Uterus (tissue), 4 donors: ENCODE measurements at places on chromosomes 12 and 14.

GRCh38 chr12:111386885-111387284, 18.0 kb upstream of the PHETA1 start:
- DNase-seq, result no peak

DNA sequence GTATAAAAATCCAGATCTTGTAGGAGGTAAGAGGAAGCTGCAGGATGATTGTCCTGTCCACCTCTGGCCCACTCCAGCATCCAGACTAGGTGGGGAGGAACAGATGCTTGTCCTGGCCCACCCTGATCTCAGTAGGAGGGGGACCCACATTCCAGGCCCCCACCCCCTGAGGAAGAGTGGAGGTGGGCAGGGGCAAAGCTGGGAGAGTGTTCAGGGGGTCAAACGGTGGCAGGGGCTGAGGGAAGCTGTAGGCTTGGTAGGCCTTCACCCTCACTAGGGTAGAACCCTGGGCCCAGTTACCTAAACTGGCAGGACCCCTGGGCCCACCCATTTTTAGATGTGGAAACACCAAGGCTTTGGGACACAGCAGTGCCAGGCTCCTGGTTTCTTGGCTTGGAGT, 4.1 kb downstream of the SLC48A1 start:
- no peak for DNase-seq

GRCh38 chr12:12872139-12872933, 19.0 kb upstream of the GPRC5A start:
- no peak for DNase-seq

DNA sequence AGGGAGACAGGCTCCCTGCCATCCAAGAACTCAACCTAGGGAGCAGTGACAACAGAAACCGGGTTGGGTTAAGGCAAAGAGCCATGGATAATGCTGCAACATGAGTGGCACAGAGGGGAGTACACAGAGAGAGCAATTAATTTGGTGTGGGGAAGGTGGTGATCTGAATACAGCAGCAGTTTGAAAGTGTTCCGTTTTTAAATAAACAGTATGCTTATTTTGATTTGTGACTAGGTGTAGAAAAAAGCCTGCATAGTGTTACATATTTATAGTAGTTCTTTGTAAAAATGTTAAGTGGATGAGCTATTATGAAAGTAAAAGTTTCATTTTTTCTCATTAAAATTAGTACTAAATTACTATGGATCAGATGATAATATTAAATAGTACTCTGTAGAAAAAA, 8.7 kb downstream of the AKAP5 start:
- no peak for DNase-seq

DNA sequence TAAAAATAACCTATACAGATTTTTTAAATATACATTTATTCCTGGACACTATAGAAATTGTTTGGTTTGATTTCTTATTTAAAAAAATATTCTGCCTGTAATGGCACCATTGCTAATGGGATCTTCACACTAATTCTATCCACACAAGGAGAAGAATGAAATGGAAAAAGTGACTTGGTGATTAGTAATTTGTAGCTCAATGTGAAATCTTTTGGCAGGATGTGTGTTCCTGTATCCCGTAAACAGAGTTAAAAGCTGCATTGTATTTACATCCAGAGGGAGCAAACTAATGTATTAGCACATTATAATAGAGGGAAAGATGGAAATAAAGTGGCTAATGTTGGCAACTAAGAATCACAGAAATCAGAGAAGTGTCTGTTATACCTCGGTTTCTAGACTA, 1455.3 kb upstream of the FLRT2 start:
- no peak for DNase-seq

- no peak for DNase-seq
Observed at GRCh38 chr12:84150201-84150600, 762.4 kb downstream of the SLC6A15 start.
